ENCODE measurements at places on chromosomes 2 and 18.

DNA sequence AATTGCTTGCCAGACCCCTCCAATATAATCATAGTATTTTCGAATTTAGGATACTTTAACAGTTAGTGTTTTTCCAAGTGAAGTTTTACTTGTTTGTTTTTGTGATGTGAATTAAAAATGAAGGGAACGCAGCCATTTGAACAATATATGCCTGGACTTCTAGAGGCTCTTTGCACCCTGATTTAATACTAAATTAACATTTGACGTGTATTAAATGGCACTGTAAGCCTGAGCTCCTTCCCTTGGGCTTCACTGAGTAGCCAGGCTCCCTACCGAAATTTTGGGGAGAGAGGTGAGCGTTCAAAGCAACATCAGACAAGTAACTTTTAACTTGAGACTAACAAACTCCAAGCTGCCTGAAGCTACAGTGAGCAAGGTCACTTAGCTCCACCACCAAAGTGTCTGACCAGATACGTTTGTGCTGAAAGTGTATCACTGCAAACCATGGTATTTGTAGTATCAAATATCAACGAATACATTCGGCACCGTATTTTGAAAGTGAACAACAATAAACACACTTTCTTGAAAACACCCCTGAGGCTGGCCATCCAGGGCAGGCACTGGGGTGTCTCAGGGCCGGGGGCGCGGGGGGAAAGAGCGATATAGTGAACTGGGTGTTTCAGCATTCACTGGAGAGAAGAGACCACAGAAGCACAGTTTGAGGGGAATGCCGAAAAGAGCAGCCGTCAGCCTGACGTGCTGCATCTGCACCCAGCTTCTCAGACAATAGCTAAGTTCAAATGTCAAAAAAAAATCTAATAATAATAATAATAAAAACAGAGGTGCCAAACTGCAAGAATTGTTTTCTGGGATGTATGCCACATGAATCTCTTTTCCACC lies 7.7 kb upstream of the POU3F3 start:
- DNase-seq: no peak

DNA sequence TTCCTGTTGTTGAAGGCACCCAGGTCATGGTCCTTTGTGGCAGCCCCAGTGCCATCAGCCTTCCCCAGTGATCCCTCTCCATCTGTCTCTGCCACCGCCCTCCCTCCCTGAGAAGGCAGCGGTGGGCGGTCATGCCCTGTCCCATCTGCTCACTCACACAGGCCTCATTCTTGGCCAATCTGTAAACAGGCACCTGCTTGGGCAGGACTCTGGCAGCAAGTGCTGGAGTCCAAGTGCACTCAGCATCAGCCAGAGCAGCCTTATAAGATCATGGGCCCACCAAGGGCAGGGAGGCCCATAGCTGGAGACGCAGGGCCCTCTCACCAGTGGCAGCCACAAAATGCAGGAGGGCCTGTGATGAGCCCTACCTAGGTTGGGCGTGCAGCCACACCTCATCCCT lies 140.9 kb downstream of the TWIST2 start:
- DNase-seq: no peak

GRCh38 chr2:230218421-230218820 lies 1.4 kb downstream of the SP110 start:
- no peak for DNase-seq

- DNase-seq: no peak
These were observed 24.0 kb downstream of the C2orf49 start for GRCh38 chr2:105361102-105361889.

GRCh38 chr18:2002604-2003003 lies 568.7 kb downstream of the METTL4 start:
- DNase-seq: no peak

DNA sequence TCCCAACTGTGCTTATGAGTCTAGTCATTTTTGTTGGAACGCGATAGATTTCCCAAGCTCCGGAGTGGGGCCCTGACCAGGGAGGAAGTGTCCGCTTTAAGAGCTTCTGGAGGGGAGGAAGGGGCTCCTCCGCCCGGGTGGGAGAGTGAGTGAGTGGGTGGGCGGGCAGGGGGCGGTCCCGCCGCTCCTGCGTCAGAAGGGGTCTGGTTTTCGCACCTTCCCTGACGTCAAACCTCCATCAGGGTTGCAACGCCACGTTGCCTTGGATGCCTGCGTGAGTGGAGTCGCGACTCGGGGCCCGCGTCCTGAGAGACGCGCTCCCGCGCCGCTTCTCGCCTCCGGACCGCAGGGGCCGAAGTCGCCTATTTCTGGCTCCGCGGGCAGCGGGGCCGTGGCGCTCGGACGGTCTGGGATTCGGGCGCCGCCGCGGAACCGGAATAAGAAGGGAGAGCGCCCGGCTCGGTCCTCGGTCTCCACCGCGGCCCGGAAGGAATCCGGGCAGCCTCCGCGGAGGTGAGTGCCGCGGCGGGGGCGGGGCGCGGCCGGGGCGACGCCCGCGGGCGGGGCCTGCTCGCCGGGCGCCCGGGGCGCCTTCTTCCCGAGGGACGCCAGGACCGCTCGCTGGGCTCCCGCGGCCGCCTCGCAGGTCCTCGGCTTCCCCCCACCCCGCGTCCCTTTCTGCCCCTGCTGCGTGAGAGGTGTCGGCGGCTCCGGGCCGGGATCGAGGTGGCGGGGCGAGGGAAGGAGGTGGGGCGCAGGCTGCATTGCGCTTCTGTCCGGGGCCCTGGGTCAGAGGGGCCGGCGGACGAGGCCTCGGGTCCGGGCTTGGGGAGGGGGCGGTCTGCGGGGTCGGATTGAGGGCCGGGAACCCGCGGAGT lies at the start of gene ZDBF2:
ZDBF2 (plus strand) TSS at position 230 of the 878 bp plus-strand sequence. CDS start 7,187 bp downstream, outside the sequence.
- peak; percentile 58 for DNase-seq

DNA sequence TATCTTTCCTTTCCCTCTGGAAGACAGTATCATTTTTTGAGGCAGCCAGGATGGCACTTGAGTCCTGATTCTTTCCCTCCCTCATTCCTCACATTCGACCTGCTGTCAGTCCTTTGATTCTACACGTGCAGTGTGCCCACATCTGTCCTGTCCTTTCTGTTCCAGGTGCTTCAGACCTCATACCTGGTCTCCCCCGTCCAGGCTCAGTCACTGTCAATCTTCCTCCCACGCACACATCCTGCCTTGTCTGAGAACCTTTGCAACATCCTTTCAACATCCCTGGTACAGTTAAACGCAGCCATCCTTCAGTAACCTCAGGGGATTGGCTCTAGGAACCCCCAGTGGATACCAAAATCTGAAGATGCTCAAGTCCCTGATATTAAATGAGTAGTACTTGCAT lies 10.1 kb downstream of the BCL2 start:
- DNase-seq: peak; percentile 45

DNA sequence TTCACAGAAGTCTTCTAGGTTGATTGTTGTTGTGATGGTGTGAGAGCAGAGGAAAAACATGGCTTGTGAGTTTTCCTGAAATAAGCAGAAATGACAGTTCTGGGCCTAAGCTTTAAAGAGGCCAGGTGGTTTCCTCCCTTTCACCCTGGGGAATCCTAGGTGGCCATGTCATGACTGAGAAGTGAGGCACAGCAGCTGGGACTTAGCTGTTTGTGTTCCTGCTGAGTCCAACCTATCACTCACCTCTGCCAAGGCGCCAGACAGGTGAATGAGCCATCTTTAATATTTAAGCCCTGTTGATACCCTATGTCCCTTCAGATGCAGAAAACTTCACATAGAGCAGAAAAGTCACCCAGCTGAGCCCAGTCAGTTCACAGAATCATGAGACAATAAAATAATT lies 384.4 kb downstream of the SLC4A3 start:
- no peak for DNase-seq

GRCh38 chr2:183898641-183899040 lies 699.7 kb upstream of the ZNF804A start:
- no peak for DNase-seq

DNA sequence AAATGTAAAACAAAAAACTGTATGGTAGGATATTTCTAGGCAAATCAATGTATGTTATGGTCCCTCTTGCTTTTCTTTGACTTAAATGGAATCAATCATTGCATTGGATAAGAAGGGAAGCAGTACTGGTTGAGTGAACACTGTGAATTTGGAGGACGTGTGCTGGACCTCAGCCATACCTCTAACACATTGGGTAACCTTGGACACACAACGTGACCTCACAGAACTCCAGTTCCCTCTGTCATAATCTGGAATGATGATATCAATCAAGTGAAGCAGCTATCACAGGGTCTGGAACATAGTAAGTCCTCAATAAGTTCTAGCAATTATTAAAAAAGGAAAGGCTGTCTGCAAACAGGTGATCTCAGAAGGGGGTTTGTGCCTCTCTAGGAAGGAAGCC lies 474.9 kb upstream of the TCF4 start:
- DNase-seq: no peak

DNA sequence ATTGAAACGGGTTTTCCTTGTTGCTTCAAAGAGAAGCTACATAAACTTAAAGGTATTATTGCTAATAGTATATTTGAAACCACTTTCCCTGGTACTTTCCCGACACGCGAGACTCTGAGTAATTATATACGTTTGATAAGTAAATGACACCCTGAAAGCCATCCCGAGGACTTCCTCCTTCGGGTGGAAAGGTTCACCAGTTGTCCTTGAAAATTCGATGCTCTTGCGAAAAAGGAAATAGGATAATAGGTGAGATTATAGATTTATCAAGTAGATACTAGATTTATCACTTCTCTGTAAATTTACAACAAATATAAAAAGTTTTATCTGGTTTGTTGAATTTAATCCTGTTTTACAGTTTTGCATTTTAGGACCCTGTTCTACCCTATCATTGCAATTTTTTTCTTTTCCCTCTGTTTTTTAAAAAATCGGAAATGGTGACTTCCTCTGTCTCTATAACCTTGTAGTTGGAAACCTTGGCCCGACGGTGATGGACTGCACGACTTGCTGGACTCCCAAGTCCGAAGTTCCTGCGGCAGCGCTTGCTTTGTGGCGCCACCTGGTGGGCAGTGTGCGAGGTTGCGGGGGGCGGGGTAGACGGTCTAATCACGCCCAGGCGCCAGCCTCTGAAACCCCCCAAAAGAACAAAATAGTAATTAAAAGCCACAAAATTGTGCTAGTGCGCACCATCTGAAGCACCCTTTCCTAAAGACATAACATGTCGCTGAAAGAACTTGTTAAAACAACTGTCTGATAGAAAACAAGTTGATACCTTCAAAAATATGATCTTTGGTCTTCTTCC lies 972 bp upstream of the DLX2 start:
- peak; percentile 89 for DNase-seq

DNA sequence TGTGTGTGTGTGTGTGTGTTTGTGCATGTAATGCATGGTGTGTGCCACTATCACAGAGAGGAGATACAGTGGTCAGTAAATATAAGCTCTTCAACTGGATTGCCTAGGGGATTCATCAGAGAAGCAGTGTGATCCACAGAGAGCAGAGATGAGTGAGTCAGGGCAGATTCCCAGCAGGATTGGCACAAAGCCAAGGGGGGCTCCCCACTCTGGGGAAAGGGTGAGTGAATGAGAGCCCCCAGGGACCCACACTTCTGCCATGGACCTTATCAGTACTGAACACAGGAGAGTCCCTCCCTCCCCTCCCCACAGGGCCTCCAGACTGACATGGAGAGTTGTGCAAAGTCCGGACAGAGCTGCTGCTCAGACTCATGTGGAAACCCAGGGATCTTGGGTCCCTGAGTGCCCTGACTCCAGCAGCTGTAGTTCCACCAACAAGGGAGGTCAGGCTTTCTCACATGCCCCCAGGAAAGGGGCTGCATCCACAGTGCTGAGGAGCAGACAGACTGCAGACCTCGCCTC lies 748.8 kb downstream of the NR4A2 start:
- DNase-seq: no peak
